Stimulated activated CD4-positive, alpha-beta T cell treated with anti-CD3 and anti-CD28 coated beads, Interleukin-4, amount 100 ng/mL, for 4 hours (primary cell): ENCODE measurements at places on chromosomes 5 and 9.

DNA sequence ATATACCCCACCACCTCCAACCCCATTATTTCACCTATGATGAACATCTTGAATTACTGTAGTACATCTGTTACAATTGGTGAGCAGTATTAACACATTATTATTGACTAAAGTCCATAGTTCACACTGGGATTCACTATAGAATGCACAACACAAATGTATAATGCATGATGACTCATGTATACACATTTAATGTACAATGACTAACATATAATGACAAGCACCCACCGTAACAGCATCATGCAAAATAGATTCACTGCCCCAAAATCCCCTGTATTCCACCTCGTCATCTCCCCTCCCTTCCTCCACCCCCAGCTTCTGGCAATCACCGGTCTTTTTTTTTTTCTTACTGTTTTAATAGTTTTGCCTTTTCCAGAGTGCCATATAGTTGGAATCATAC lies 47.1 kb upstream of the NEK6 start:
- peak; percentile 34 for DNase-seq

- no peak for DNase-seq
Observed at GRCh38 chr9:135343837-135344522, 135.6 kb upstream of the PPP1R26 start.

DNA sequence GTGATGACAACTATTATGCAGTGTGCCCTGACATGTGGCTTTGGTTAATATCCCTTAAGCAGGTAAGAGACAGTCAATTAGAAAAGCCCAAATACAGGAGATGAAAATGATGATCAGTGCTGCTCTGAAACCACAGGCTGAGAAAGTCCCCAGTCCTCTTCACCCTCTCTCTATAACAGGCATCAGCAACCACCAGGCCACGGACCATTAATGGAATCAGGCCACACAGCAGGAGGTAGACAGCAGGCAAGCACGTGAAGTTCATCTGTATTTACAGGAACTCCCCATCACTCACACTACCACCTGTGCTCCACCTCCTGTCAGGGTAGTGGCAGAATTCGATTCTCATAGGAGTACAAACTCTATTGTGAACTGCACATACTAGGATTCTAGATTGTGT lies 591.6 kb upstream of the CYLC2 start:
- no peak for DNase-seq

GRCh38 chr5:105849701-105850100 lies 1821.0 kb downstream of the EFNA5 start:
- DNase-seq: no peak

DNA sequence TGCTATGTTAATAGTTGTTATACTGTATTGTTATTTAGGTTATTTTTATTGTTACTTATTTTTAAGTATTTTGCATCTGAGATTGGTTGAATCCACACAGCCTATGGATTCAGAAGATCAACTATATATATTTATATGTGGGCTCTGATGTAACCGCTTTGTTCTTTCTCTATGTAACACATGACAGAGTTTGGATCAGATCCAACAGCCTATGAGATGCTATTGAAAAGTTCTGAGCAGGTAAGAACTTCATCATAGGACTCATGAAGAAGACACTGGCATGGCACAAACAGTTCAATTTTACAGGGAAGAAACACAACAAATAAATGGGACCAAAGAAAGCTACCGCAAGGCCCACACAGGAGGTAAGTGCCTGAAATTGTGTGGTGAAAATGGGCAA lies 93.4 kb downstream of the GNAQ start:
- DNase-seq: no peak

GRCh38 chr9:116141864-116142561 lies 11.6 kb upstream of the PAPPA start:
- no peak for DNase-seq

DNA sequence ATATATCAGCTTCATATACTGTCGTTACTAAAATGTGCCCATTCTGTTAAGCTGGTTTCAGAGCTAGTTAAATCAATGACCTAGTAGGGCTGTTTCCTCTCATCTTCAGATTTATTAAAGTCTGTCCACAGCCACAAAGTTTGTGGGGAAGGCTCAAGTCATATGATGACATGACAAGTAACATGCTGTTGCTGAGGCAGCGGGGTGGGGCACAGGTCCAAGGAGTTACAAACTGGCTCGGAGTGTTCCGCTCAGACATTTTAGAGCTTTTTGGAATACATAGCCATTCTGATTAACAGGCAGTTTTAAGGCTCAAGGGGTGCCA lies 2.7 kb upstream of the ANP32B start:
- DNase-seq: no peak

- DNase-seq: peak; percentile 53
Observed at GRCh38 chr5:40675396-40676133, 4.2 kb upstream of the PTGER4 start.

- DNase-seq: no peak
Observed at GRCh38 chr5:93721071-93721470, 20.3 kb downstream of the POU5F2 start.

GRCh38 chr9:116506685-116507084 lies 180.4 kb upstream of the TRIM32 start:
- no peak for DNase-seq

DNA sequence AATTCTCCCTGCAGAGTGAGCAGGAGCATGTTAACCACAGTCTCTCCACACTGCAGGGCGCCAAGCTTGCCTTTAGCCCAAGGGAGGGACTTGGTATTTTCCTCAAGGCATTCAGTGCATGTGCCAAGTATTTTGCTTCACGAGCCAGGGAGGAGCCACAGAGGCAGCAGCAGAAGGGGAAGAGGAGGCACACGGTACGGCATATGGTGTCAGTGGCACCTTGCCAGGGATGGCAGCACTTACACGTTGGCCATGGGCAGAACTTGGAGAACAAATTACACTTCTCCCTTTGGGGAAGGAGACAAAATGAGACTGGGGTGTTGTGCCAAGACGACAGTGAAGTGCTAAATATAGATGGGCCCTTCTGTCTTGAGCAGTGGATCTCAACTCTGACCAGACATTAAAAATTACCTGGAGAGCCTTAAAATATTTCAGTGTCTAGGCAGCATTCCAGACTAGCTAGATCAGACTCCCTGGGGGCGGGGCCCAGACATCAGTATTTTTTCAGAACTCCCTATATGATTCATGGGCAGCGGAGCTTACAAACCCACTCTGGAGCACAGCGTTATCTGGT lies 155.8 kb downstream of the DRD1 start:
- DNase-seq: no peak

DNA sequence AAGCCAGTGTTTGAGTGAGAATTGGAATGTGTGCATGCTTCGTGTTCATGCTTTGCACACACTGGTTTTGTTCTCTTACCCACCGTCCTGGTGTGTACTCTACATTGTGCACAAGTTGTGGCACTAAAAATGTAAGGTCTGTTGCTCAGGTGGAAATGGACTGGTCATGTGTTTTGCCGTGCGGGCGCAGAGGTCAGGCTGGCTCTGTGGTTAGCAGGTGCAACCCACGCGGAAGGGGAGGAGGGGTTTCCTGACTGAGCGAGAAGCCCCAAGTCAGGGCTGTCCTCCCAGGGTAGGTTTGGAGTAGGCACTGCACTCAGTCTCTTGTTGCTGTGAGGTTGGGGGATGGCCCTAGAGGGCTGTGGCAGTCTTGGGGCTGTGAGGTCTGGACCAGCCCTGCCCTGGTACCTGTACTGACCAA lies 86.6 kb downstream of the EHMT1 start:
- DNase-seq: peak; percentile 33

DNA sequence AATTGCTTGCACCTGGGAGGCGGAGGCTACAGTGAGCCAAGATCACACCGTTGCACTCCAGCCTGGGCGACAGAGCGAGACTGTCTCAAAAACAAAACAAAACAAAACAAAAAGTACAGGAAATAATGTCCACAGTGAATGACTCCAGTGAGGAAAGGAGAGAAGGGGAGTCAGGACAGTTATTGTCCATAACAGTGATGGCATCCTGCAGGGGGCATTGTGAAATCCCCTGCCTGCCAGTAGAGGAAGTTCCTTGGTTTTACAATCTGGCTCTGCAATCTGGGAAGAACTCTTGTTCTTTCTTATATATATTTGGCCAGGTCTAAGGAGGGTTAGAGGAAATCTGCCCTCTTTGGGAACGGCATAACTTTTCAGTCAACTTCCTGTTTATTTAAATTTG lies 8.2 kb downstream of the SH3GL2 start:
- DNase-seq: no peak
